ENCODE measurements at places on chromosomes 4 and X.

DNA sequence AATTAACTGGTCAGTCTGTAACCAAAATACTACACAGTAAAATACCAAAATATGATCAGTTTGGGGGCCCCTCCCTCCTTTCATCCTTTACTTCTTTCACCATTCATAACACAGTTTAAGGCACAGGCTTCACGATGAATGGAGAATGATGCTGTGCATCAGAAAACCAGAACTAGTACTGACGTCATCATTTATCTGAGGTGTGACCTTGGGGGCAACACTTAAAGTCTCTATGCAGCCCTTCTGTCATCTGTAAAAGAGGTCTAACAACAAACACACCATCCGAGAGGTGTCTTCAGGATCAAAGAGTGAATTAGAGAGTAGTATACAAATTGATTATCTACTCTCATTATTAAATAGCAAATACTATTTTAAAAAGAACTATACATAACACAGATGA lies 135.4 kb downstream of the SH3KBP1 start:
- DNase-seq: no peak

DNA sequence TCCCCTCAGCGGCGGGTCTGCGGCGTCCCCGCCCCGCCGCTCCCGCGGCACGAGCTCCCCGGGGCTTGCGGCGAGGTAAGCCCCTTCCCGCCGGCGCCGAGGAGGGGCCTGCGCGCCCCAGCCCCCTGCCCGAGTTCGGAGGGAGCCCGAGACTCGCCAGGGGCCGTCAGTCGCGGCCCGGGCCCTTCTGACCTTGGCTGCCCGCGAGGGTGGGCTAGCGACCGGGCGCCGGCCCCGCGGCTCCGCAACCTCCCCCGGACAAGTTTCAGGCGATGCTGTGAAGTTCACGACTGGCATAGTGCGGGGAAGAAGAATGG lies 554 bp downstream of the CDKL5 start:
- DNase-seq: peak; percentile 22

- no peak for DNase-seq
Observed at GRCh38 chr4:129490516-129490915, 394.6 kb downstream of the C4orf33 start.

- DNase-seq: no peak
Observed at GRCh38 chr4:37073226-37073840, 171.2 kb upstream of the NWD2 start.

- DNase-seq: no peak
Observed at GRCh38 chrX:136780763-136781162, at the start of gene ARHGEF6. Gene ARHGEF6, minus strand, starts transcription at chrX:136780932. Its CDS starts 50 bp downstream, at chrX:136780882.

GRCh38 chr4:174522183-174523024 lies at the start of gene HPGD:
Gene HPGD, minus strand, starts transcription at chr4:174522488. Its CDS starts 37 bp downstream, at chr4:174522451.
- peak; percentile 58 for DNase-seq

GRCh38 chr4:6612961-6613675 lies 27.4 kb upstream of the MRFAP1 start:
- DNase-seq: no peak

GRCh38 chrX:129678614-129679195 lies 23.9 kb upstream of the APLN start:
- no peak for DNase-seq

DNA sequence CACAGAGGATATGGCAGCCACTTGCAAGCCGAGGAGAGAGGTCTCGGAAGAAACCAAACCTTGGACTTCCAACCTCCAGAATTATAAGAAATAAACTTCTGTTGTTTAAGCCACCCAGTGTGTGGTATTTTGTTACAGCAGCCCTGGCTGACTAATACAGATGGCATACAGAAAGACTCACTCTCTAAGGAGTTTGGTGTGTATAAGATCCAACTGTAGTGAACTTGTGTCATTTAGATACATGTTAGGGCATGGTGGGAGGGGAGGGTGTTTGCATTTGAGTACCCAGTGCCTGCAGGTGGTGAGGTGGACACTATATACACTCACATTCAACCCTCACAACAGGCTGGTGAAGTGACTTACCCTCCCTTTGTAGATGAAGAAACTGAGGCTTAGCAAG lies 233.2 kb upstream of the KLF3 start:
- DNase-seq: no peak

DNA sequence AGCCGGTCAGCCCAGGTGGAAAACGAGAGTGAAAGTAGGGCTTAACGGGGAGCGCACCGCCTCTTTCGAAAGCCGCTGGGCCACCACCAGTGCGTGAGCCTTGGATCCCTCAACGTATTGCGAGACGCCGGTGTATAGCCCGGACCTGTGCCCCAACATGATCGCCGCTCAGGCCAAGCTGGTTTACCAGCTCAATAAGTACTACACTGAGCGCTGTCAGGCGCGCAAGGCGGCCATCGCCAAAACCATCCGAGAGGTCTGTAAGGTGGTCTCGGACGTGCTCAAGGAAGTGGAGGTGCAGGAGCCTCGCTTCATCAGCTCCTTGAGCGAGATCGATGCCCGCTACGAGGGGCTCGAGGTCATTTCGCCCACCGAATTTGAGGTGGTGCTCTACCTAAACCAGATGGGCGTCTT lies 929 bp downstream of the MAB21L2 start:
- peak; percentile 45 for DNase-seq

DNA sequence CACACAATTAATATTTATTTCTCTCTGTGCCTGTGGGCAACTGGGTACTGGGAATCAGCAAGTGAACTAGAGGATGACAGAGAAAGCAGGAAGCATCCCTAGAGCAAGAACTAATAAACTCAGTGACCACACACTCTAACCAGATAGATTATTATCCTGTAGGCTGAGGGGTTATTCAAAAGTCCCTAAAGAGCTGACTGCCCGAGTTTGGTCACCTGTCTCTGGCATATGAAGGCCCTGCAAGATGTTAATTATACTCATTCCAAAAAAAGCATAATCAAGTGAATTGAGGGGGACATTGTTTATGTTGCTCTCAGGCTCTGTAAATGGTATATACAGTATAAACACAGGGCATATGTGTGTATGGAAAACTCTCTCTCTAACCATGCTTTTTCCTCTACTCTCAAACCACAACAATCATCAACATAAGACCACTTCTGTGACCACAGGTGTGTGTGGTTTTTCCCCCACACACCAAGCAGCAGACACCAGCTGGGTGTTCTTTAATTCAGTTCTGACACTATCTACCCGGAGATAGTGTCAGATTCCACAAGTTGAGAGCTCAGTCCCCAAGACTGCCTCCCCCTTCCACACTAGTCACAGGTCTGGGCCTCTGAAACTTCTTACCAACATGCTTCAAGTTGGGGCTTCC lies 6.2 kb upstream of the HPSE start:
- DNase-seq: no peak

- no peak for DNase-seq
Observed at GRCh38 chr4:98565681-98566301, 92.6 kb downstream of the TSPAN5 start.

GRCh38 chr4:76001700-76002099 lies 5.6 kb downstream of the CXCL9 start:
- no peak for DNase-seq

DNA sequence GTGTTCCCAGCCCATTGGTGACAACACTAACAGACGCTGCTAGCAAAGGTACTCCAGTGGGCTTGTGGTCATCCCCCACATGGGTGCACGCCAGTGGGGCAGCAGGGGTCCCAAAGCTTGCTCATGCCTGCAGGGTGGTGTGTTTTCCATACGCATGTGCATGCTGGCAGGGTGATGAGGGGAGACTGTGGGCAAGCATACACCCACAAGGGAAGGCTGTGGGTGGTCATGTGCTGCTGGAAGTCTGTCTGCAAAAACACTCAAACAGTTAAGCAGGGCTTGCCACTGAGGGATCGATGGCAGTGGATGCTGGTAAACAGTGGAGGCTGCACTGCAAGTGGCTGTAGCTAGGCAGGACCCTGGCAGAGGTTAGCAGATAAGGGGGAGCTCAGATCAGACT lies 79.9 kb downstream of the FAAH2 start:
- DNase-seq: no peak

DNA sequence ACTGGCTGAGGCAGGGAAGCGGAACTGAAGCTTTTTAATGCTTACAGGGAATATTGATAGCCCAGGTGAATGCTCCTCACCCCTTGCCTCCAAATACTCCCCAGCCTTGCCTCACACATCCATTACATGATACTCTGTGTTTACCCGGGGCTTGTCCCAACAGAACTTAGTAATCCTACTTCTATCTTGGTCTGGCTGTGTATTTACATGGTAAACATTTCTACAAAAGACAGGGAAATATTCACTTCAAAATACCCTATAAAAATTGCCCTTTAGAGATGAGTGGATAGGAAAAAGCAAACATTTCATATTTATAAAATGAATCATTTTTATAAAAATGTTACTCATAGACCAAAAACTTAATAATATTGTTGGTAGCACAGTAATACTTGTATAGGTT lies 120.1 kb downstream of the NHS start:
- no peak for DNase-seq

DNA sequence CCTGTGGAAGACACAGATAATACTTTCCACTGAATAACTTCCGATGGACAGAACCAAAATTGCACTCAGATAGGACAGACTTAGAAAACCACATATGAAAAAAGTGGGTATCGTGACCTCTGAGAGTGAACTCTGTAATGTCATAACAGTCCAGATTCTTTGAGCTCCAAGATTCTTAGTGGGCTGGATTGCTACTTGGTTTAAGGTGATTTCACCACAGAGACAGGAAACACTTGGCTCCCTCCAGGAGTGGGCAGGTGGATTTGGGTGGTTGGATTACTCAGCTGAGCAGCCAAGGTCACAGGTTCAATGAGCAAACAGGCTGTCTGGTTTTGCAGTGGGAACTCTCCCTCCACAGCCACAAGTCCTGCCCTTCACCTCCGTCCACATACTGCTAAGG lies 126.0 kb downstream of the AFAP1 start:
- DNase-seq: no peak

- no peak for DNase-seq
Observed at GRCh38 chrX:19347916-19348315, 4.2 kb downstream of the PDHA1 start.

DNA sequence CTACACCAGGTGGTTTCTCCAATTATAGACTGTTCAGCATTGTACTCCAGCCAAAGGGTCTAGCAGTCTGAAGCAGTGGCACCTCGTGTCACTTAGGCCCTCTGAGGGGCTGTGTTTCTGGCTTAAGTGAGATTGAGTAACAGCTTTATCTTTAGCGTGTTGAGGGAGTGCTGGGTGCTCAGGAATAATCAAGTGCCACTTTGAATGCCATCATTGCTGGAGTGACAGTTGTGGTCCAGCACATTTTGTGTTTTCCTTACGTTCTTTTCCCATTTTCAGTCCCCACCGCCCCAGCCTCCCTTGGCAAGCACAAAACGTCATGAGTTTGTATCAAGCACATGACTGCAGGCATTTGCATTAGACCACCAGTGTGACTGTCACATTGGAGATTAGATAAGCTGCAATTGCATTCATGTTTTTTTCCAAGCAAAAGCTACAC lies 58.7 kb downstream of the FNIP2 start:
- DNase-seq: no peak

GRCh38 chrX:45198706-45199105 lies 2.0 kb downstream of the DIPK2B start:
- no peak for DNase-seq

DNA sequence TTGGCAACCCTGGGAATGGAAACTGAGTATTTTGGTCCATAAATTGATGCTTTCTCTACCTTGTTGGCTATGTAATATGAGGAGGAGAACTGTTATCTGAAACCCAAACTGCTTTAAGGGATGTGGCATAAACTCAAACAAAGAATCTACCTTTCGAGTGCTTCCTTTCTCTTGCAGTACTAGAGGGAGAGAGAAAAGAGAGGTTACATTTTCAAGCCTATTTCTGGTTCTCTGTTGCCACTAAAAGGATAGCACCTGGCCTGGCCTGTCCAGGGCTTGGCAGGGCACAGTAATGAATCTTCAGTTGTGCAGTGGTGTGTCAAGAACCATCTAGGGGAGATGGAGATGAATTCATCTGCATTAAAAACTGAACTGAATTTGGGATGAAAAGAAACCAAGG lies 308.6 kb downstream of the PTTG2 start:
- DNase-seq: no peak

GRCh38 chr4:133972586-133972985 lies 229.0 kb downstream of the PABPC4L start:
- no peak for DNase-seq

DNA sequence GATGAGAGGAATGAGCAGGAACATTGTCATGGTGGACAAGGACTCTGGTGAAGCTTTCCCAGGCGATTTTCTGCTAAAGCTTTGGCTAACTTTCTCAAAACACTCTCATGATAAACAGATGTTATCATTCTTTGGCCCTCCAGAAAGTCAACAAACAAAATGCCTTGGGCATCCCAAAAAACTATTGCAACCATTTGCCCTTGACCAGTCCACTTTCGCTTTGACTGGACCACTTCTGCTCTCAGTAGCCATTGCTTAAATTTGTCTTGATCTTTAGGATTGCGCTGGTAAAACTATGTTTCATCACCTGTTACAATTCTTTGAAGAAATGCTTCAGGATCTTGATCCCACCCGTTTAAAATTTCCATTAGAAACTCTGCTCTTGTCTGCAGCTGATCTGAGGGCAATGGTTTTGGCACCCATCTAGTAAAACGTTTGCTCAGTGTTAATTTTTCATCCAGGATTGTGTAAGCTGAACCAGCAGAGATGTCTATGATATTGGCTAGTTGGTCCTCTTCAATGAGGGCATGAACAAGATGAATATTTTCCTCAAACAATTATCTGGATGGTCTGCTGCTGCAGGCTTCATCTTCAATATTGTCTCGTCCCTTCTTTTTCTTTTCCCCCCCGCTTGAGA lies 14.8 kb downstream of the TBC1D1 start:
- no peak for DNase-seq

DNA sequence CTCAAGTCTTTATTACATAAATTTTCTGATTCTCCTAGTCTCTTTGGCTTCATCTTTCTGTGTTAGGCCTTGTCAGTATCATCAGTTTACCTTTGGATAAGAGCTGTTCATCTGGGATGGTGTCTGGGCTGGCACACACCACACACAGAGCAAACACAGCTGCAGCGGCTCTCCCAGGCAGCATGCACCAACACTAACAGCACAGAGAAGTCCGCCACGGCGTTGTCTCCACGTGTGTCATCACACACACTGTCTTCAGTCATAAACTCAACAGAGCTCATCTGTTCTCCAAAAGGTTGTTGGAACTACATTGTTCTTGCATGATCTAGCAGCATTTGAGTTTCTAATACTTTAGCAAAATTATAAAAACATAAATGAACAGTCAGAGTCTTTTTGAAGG lies 851.9 kb upstream of the FRG1 start:
- no peak for DNase-seq

GRCh38 chrX:154546354-154547244 lies at the start of gene G6PD:
Gene G6PD, minus strand, starts transcription at chrX:154546846. Its CDS starts 691 bp downstream, at chrX:154546155.
- peak; percentile 76 for DNase-seq

DNA sequence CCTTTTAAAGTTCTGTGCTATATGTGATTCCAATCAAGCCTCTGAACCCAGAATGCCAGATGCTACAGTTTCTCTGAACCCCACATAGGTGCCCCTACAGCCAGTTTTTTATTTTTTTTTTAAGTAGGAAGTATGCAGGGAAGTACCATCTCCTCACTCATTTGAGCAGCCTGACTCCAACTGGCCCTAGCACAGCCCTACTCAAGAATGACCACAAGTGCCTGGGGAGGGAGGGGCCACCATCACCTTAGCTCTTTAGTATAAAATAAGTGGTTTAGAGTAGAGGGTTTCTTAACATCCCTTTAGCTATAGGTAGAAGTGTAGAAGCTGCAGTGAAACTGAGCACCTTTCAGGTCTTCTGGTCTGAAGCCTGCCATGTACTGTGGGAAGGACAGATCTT lies 14.4 kb downstream of the MSN start:
- DNase-seq: no peak
